Activated T-helper 1 cell treated with anti-CD3 and anti-CD28 coated beads, Interleukin-12 subunit alpha, Interleukin-12 subunit beta, Interleukin-2, Interleukin-4 antibody, amounts not matched to agents 30 ng/mL and 10 ng/mL and 1 ng/mL, durations not matched to agents 14 hours and 24 hours and 36 hours (primary cell): ENCODE measurements at places on chromosomes 2 and 18. TPM values are rescaled to one million over a fixed set of nuclear protein-coding genes. Genes with fewer than 3 reads are reported as not detected.

Gene KCNG3
- total RNA-seq: 0.10 and 0.12 TPM in 2 replicates

Gene KRTCAP3
- total RNA-seq: 3.5 and 5.7 TPM in 2 replicates

Gene G6PC2
- total RNA-seq: not detected in 2 replicates

Gene KIAA2012
- total RNA-seq: not detected in 2 replicates

Gene FN1
- total RNA-seq: 1.6 and 2.7 TPM in 2 replicates

Gene TPRKB
- 41.5 and 42.7 TPM in 2 replicates for total RNA-seq

Gene OLA1
- total RNA-seq: 132 and 139 TPM in 2 replicates

Gene MYO3B
- total RNA-seq: 0.57 and 0.78 TPM in 2 replicates

Gene SH3RF3
- total RNA-seq: 0.39 and 0.54 TPM in 2 replicates

Gene ZBTB7C
- 1.0 and 1.4 TPM in 2 replicates for total RNA-seq

Gene SCYGR4
- not detected in 2 replicates for total RNA-seq

Gene MYO7B
- 0.10 and 0.12 TPM in 2 replicates for total RNA-seq

Gene GNLY
- 141 and 152 TPM in 2 replicates for total RNA-seq
